ENCODE measurements at places on chromosomes 2 and 18.

DNA sequence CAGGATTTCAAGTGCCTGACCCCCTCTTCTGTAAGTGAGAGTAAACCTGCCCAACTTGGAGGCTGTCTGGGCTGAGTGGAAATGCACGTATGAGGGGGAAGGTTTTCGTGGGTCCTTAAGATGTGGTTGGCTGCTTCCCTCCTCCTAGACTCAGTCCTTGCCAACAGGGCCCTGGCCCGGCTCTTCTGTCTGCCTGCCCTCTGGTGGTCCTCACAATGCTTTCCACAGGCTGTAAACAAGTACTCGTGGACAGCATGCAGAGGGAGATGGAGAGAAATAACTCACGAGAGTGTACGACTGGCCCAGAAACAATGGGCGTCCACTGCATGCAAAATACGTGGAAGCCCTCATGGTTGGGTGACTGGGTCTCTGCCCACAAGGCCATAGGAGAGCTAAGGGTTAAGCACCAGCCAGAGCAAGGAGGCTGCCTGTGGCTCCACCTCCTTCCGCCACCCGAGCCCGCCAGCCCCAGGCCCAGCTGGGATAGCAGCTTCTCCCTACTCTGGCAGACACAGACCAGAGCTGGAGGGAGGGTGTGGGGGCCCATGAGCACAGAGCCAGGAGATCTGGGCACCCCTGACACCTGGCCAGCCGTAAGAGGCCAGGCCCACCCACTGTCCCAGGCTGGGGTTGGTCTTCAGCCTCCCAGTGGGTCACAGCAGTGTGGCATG lies 17.0 kb upstream of the ARHGEF4 start:
- no peak for DNase-seq

DNA sequence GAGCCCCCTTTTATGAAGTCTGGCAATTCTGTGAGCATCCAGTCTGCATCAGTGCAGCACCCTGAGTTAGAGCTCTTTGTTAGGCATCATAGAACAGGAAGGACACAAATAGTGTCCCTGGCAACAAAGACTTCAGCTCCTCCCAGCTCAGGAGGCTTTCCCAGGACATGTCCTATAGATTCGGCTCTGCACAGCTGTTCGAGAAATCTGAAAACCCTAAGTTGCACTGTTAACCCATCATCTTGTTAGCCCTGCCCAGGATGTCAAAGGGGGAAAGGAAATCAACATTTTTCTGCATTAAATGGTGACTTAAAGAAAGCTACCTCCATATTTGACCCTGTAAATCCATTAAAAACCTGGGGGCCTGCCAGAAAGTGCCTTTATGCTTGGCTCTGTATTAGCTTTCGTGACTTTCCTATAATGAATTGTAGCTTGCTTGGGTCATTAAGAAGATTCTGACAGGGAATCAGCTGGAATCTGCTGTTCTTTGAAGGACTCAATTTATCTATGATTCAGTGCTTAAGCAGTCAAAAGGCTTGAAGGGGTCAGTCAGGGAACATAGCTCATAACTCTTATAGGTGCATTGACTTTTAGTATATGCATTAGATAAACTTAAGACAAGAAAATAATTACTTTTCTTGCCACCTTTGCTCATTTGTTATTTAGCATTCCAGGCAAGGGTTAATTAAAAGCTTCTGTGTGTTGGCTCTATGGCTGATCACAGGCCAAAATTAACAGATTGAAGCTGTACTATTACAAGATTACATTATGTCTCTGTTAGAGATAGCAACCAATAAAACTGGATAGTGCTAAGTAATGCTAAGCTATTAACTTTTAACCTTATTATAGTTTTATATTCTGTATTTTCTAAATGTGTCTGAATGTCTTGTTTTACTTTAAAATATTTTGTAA lies 20.6 kb downstream of the ERMN start:
- DNase-seq, result no peak

GRCh38 chr2:235024931-235025773 lies 73.3 kb downstream of the SH3BP4 start:
- DNase-seq, result no peak

- DNase-seq, result no peak
These were observed 4.7 kb downstream of the EEF1B2 start for GRCh38 chr2:206164261-206164862.

DNA sequence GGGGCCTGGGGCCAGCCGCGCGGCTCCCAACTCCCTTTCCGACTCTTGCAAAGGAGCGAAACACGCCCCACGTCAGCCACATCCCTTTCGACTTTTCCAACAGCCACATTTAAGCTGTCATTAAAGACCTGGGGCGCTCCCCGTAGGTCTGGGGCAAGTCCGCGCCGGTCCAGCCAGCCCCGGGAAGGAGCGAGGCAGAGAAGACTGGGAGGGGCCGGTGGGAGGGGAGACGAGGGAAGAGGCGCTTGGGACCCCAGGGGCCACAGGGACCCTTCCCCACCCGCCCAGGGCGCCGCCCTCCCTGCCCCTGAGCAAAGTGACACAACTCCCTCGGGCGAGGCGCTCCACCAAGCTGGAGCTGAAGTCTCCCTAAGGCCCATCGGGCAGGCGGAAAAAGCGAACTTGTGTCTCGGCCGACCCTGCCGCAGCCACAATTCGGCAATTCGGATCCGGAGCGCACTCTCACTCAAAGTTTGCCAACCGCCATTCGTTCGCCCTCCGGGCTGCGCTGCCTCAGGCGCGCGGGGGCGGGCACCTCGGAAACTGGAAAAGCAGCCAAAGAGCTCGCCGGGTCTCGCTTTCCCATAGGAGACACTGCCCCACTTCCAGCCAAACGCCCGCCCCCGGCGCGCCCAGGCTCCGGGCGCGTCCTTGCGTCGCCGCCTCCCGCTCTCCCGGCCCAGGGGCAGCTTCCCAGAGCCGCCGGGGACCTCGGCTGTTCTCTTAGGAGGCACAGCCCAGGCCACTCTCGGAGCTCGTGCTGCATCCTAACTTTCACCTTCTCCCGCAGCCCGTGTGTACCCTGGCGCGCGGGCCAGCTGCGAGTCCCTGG lies 1.1 kb upstream of the KCTD1 start:
- peak; percentile 21 for DNase-seq

- DNase-seq, result no peak
These were observed 105.5 kb downstream of the CAPN13 start for GRCh38 chr2:30701782-30702181.

GRCh38 chr2:177295484-177295883 lies 31.0 kb upstream of the NFE2L2 start:
- peak; percentile 76 for DNase-seq

DNA sequence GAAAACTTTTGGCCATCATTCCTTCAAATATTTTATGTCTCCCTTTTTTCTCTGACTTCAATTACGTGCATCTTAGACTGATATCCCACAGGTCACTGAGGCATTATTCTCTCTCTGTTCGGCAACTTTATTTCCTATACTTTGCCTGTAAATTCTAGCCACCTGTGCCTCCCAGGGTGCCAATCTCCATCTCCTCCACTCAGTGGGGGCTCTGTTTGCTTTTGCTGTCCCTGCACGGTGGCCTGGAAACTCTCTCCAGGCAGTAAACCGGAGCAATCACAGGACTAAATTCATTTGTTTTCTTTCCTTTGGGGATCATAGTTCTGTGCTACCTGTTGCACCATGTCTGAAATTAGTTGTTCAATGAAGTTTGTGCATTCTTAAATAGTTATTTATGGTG lies 9.6 kb upstream of the MTLN start:
- no peak for DNase-seq

DNA sequence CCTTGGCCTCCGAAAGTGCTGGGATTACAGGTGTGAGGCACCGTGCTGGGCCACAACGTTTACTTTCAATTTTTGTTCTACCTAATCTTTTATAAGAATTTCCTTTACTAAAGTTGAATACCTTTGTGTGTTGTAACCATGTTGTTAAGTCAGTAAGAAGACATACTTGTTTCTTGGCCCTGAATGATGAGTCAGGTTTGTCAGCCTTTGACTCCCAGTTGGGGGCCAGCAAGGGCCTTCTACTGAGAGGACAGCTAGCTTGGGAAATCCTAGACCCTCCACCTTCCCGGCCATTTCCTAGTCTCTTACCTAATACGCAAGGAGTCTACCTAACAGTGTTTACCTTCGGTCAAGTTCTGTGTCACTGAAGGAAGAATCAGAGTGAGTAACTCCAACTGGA lies 22.7 kb downstream of the MTHFD2 start:
- no peak for DNase-seq

DNA sequence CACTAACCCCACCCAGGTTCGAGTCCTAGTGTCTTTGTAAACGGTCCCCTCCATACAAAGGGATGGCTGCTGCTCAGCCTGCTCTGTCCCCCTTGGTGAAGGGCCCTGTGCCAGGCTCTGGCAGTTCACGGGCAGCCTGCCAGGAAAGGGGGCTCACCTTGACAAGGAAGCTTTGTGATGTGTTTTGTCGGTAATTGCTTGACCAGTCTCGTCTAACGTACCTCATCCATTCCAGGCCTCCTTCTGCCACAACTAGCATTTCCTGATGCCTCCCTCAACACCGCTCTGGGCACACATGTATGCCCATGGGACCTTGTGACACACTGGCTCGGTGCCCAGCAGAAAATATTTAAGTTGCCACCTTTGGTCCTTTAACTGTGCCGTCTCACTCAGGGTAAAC lies 171.9 kb downstream of the KLHL29 start:
- DNase-seq, result no peak

- DNase-seq, result no peak
These were observed 1.2 kb upstream of the PER2 start for GRCh38 chr2:238289574-238289973.

DNA sequence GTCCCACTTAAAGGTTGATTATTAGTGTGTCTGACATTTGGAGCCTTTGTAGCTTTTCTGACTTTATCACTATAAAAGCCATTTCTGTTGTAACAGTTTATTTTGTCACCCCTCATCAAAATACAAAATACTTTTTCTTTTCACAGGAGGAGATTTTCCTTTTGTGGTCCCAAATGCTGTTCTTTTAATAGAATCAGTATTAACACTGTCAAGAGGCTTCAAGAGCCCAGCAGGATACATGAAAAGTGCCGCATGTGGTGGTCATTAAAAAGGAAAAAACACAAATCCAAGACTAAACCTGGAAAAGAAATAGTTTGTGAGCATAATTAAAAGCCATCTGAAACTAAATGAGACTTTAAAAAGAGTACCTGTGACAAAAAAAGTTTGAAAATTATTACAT lies 515.7 kb downstream of the DCDC2C start:
- DNase-seq, result no peak

DNA sequence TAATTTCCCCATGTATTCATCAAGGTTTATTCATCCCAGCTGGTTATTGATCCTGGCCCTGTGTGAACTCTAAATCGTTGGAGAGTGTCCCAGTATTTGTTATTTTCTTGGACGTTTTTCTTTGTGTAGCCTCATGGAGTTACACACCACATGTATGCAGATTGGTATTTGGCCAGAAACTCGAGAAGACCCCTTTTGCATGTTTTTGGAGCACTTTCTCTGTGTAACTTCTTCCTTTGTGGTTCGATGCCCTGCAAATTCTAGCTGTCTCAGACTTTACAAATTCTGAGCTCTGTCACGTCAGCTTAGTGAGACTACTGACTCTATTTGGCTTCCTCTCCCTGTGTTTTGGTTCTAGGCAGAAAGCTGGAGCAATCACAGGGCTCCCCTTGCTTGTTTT lies 198.7 kb downstream of the MCFD2 start:
- no peak for DNase-seq

GRCh38 chr18:59232309-59233016 lies 12.5 kb downstream of the GRP start:
- no peak for DNase-seq

DNA sequence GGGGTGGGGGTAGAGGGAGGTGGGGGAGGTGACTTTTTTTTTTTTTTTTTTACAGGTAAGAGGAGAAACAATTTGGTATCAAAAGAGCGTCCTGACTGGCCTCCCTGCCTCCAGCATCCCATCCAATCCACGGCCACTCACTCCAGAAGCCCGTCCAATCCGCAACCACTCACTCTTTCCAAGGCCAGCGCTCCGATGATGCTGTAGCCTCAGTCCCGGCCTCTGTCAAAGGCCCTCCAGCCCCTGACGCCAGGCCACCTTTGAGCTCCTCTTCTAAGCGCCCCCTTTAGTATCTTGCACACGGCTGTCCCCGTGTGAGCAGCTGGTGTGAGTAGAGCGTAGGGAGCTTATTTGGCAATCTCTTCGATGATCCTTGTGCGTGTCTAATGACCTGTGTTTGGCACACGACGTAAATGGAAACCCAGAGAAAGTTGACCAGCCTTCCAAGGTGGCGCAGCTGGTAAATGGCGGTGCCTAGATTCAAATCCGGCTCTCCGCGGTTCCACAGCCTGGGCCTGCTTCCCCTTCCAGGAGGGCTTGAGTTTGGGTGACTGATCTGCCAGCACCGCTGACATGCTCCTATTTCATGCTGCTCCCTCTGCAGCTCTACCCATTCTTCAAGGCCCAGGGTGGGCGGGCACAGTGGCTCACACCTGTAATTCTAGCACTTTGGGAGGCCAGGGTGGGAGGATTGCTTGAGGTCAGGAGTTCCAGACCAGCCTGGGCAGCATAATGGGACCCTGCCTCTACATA lies 23.8 kb upstream of the PXDN start:
- DNase-seq, result no peak

GRCh38 chr2:55743583-55743982 lies 49.9 kb upstream of the PNPT1 start:
- DNase-seq, result peak; percentile 76

DNA sequence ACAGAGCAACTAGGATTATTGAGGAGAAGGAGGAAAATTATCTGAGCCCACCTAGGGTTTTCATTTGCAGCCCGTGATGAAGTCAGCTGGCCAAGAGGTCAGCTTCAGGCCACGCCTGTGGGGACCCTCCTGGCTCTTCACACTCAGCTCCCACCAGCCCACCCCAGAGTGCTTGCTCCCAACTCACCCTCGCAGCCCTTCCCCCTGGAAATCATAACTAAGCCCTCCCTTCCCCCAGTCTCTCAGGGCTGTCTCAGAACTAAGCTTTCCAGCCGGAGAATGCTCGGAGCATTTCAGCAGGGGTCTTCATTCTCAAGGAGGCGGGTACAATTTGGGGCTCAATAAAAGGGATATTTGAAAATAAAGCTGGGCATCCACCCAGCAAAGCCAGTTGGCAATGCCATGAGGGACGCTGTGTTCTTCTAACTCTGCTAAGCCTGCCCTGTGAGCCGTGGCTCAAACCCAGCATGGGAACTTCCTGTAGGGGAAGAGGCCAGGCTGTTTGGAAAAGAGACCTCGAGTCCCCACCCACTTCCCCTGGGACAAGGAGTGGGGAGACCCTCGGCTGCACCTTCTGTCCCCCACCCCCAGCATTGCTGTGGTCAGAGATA lies 194.9 kb downstream of the CTIF start:
- no peak for DNase-seq

DNA sequence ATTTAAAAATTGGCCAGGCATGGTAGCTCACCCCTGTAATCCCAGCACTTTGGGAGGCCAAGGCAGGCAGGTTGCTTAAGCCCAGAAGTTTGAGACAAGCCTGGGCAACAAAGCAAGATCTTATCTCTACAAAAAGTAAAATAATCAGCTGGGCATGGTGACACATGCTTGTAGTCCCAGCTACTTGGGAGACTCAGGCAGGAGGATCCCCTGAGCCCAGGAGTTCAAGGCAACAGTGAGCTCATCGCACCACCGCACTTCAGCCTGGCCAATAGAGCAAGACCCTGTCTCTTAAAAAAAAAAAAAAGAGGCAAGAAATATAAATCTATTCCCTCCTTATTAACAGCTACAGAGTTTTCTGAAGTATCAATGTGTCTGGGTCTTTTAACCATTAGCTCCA lies 51.9 kb downstream of the ESCO1 start:
- DNase-seq, result no peak

- no peak for DNase-seq
These were observed 6.8 kb downstream of the ZFP36L2 start for GRCh38 chr2:43219383-43220228.

- no peak for DNase-seq
These were observed 1342.8 kb upstream of the TMEFF2 start for GRCh38 chr2:193537531-193537930.
